NCI-H345 (cell line): ENCODE measurements at places on chromosomes 5 and 9.

GRCh38 chr5:120806202-120806601 lies 342.1 kb downstream of the PRR16 start:
- DNase-seq = no peak

DNA sequence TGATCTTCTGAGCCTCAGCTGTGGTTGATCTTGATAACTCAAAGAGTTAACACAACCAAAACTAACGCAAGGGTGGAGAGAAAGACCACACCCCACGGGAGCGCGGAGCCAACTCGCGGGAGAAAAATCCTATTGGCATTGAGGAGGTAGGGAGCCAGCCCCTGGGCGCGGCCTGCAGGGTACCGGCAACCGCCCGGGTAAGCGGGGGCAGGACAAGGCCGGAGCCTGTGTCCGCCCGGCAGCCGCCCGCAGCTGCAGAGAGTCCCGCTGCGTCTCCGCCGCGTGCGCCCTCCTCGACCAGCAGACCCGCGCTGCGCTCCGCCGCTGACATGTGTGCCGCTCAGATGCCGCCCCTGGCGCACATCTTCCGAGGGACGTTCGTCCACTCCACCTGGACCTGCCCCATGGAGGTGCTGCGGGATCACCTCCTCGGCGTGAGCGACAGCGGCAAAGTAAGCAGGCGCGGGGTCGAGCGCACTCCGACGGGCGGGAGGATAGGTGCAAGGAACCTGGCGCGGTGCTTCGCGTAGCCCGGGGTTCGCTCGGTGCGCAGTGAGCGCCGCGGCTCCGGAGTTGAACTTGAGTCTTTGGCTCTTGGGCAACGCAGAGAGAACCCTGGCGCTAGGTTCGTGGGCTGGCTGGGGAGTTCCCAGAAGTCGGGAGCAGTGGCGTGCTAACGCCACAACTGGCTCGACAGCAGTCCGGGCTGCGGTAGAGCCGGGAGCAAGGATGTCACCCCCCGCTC lies at the start of gene GDA:
Gene GDA, plus strand, starts transcription at position 210 of the 745 bp plus-strand sequence. Its CDS starts 120 bp downstream, at position 330.
- no peak for DNase-seq

DNA sequence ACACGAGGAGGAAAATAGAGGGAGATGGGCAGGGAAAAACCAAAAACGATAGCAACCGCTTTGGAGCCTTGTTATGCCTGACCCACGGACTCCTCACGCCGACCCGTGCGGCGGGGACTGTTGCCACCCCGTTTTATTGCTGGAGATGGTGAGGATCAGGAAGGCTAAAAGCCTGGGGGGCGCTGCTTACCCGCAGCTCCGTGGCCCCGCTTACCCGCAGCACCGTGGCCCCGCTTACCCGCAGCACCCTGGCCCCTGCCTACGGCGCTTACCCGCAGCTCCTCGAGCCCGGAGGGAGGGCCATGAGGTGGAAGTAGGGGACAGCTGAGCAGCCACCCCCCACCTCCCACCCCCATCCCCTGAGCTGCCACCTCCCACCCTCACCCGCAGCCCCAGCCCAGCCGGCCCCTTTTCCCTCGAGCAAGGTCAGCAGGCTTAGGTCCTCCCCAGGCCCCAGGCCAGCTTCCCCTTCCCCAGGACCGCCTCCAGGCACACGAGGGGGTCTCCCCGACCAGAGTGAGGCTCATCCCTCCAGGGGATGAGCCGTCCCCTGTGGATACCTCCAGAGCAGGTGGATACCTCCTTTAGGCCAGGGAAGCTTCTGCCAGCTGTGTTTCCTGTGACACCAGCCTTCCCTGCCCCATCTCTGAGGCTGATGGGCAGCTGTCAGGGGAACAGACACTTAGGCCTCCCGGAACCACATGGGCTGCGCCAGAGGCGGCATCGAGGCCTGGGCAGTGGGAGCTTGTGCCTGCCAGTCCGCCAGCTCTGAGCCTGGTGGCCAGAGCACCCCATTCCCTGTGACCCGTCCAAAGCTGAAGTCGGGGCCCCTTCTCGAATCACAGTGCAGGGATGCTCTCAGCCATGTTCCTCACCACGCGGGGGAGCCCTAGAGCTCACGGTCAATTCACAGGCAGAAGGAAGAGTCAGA lies 92.3 kb downstream of the LMX1B start:
- DNase-seq = no peak

DNA sequence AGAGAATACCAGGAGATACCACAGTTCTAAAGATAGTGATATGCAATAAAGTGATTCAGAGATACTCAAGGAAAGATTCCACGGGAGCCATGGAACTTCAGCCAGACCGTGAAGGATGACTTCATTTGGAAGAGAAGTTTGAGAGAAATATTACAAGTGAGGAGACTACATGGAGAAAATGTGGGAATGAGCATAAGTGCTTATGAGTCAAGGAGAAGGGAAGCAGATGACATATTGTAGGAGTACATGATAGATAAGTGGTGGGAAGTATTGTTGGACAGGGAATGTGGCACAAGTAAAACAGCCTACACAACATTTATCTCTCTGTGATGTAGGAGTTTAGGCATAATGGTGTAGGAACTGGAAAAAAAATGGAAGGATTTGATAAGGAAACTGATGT lies 122.1 kb upstream of the FBXL17 start:
- DNase-seq = no peak

DNA sequence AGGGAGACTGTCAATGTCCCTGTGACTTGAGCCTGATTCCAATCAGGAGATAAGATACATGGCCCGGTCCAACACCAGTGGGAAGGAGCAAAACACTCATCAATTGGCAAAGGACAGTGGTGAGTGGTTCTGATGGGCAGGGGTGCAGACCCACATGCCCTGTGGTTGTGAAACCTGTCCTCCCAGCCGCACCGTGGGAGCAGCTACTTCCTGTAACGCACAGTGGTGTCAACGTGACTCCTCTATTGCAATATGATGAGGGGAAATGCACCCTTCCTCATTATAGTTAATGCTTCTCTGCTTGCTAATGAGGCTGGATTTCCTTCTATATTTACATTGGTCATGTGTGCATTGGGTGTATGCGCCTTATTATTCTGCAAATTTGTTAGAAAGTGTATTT lies 223.0 kb downstream of the IRX1 start:
- no peak for DNase-seq

GRCh38 chr5:14440582-14441431 lies 140.8 kb upstream of the OTULINL start:
- DNase-seq = no peak

- DNase-seq = no peak
These were observed 160.7 kb upstream of the MEF2C start for GRCh38 chr5:89043676-89044075.

- DNase-seq = no peak
These were observed 7.6 kb downstream of the RNF38 start for GRCh38 chr9:36392489-36392888.

- DNase-seq = no peak
These were observed 120.1 kb upstream of the LPAR1 start for GRCh38 chr9:111158363-111158762.

GRCh38 chr9:19074229-19074628 lies 25.0 kb downstream of the RRAGA start:
- DNase-seq = no peak

GRCh38 chr9:6641961-6642360 lies 3.6 kb downstream of the GLDC start:
- no peak for DNase-seq

DNA sequence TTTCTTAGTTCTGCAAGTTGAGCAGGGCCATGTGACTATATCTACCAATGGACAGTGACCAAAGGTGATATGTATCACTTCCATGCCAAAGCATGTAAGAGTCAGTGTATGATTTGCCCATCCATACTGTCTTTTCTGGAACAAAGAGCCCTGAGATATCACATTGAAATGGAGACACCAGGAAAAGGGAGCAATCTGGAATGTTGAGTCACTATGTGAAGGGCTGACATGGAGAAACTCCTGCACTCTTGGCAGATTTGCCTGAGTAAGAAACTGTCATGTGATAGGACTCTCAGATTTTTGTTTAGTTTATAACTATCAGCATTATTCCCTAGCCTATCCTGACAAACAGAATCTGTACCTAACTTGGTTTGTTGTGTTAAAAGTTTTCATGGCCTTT lies 29.8 kb upstream of the TMEM161B start:
- DNase-seq = no peak

GRCh38 chr5:171867786-171868185 lies 82.2 kb downstream of the SMIM23 start:
- no peak for DNase-seq

DNA sequence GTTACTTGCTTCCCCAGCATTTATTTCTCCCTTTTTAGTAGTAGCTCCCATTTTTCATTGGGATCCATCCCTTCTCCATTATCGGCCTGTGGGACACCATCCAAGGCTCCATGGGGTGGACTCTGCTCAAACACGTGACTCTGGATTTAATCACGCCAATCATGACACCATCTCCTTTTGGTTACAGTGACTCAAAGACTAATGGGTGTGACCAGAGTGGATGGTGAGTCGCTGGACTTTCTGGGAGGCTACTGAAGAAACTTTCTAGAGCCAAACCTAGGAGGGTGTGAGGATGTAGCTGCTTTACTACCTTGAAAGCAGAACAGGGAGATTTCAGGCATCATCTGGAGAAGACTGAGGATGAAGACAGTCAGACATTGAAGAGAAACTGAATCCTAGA lies 93.1 kb downstream of the PJA2 start:
- DNase-seq = no peak

- DNase-seq = no peak
These were observed 1.4 kb downstream of the DAB2 start for GRCh38 chr5:39423331-39423751.

GRCh38 chr9:92977279-92977678 lies 30.0 kb downstream of the FGD3 start:
- no peak for DNase-seq

- no peak for DNase-seq
These were observed 38.5 kb upstream of the GZMA start for GRCh38 chr5:55063899-55064298.

- peak; percentile 29 for DNase-seq
These were observed 86.4 kb downstream of the ADRB2 start for GRCh38 chr5:148912714-148913398.

GRCh38 chr5:82387819-82388166 lies 109.6 kb upstream of the RPS23 start:
- no peak for DNase-seq

DNA sequence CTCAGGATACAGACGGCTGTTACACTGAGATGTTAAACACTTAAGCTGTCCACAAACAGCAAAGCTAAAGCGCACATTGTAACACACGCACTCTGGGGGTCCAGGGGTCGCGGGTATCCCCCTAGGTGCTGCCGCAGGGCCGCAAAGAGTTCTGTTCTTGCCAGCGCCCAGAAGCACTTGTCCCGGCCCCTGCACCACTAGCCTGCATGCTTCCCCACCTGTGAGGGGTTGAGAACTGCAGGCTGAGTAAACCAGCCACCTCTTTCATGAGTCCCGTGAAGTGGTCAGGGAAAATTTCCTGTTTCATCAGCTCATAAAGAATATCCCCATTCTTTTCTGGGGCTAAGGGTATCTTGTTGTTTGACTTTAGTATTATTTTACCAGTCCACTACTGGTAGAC lies 154.4 kb upstream of the FBXL17 start:
- DNase-seq = no peak

- no peak for DNase-seq
These were observed 428.7 kb upstream of the SGCD start for GRCh38 chr5:155898284-155898683.

DNA sequence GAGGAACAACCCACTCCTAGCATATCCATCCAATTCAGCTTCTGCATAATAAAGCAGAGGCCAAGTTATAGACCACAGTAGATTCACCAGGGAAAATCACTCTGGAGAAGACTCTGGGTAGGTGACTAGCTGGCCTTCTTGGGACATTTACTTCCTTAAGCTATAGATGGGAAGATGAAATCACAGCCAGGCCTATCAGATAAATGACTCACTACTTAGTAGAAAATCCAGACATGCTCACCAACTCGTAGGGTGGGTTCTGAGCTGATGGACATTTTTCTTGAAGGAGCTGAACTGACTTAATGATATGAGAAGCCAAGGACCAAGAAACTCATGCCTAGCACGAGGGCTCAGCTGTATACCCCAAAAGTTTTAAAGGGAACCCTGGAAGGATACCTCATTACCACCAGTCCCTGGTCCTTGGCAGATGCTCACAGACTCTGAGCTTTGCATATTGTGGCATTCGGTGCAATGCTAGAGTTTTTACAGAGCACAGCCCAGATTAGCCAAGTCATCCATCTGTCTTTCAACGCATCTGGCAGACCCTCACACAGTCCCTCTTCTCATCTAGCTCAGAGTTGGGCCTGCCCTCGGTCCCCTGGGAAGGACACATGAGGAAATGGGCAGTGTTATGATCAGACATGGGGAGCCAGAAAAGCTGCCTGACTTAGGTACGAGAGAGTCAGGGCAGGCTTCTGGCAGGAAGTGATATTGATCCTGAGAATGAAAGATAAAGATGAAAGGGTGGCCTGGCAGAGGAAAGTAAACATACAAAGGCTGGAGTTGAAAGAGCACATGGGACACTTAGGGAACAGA lies 15.0 kb downstream of the ACSL6 start:
- DNase-seq = no peak

- no peak for DNase-seq
These were observed 170.3 kb upstream of the FTMT start for GRCh38 chr5:121681229-121681855.

DNA sequence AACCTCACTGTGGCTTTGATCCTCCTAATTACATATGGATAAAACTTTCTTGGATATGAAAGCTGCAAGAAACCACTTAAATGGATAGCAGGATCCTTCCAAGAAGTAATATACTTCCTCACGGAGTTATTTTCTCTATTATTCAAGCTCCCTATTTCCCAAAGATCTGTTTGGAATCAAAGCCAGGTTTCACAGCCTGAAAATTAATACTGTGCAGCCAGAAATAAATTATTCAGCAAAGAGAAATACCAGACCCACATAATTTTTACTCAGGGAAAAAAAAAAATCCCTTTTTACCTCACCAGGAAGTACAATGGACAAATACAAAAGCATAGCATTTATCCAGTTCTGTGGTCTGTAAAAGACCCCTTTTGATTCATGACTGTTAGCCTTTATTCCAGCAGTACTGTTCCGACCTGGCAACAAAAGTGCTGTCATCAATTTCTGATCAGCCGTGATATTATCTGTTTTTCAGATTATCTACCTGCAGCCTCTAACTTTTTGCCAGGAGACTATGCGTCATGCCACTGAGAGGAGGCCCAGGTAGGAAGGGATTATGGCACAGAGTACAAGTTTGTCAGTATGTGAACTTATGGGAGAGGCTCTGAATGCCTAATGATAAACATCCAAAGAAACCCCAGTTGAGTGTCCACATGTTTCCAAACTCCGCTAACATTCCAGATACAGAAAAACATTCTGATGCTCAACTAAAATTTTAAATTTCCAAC lies 57.0 kb downstream of the FBN2 start:
- no peak for DNase-seq

- no peak for DNase-seq
These were observed 171.4 kb upstream of the SLC30A5 start for GRCh38 chr5:68922172-68922987.
